Liver (tissue), 10 donors: ENCODE measurements at places on chromosomes 3 and 15.

- H3K27ac ChIP-seq: peak overlapping the region; percentile 68
- no peak for DNase-seq
- H3K27me3 ChIP-seq: no peaks in the 10 kb centered on the region
- no peaks in the 10 kb centered on the region for H3K36me3 ChIP-seq
These were observed 2.9 kb upstream of the GMNC start for GRCh38 chr3:190865419-190865818.

DNA sequence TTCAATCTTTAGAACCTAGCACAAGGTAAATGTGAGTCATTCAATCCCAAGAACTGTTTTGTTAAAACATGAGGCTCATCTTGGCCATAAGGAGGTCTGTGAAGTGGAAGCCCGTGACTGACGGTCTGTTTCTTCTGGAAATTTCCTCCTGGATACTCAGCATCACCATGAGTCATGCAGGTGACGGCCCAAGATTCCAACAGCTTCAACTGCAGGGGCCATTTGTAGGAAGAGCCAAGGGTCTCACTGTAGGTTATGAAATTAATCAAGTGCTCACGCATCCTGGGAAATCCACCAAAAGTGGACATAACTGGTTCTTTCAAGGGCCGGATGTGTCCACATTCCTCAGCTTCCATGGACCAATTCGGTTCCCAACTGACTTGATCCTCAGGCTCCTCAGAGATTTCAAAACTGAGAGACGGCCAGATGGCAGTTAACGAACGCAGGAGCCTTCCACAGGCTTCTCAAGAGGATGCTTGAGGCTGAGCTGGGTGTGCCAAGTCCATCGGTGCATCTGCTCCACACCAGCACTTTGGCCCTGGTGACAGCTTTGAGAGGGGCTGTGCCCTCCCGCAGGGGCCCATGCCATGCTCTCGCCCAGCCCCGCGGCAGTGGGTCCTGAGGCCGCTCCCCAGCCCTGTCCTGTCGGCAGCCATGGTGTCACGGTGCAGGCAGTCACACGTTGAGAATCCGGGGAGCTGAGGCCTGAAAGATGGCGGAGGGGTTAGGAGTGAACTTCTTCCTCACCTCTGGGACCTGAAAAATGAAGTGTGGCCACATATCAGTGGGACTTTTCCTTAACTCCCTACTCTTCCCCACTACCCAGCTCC is 8.5 kb downstream of the MAP6D1 start:
- H3K36me3 ChIP-seq: no peaks in the 10 kb centered on the region
- no peaks in the 10 kb centered on the region for H3K27me3 ChIP-seq
- DNase-seq: no peak
- H3K4me1 ChIP-seq: no peaks in the 10 kb centered on the region
- no peak overlapping the region for H3K4me3 ChIP-seq

DNA sequence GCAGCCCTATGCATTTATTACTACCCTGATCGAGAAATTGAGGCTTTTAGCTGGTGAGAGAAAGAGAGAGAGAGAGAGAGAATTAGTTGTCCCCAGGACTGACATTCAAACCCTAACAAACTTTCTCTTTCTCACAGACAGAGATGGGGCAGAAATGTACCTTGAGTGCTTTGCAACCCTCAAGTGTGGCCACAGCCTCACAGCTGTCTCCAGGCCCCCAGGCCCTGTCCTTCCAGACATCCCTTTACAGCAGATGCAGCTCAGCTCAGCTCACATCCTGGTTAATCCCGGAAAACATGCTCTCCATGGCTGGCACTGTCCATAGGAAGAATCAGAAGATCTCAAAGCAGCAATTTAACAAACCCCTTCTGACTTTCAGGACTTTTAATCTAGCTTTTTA is 67.6 kb downstream of the DCLK3 start:
- H3K4me1 ChIP-seq: no peaks in the 10 kb centered on the region
- no peak overlapping the region for H3K27ac ChIP-seq
- no peaks in the 10 kb centered on the region for H3K27me3 ChIP-seq
- no peak overlapping the region for H3K4me3 ChIP-seq

DNA sequence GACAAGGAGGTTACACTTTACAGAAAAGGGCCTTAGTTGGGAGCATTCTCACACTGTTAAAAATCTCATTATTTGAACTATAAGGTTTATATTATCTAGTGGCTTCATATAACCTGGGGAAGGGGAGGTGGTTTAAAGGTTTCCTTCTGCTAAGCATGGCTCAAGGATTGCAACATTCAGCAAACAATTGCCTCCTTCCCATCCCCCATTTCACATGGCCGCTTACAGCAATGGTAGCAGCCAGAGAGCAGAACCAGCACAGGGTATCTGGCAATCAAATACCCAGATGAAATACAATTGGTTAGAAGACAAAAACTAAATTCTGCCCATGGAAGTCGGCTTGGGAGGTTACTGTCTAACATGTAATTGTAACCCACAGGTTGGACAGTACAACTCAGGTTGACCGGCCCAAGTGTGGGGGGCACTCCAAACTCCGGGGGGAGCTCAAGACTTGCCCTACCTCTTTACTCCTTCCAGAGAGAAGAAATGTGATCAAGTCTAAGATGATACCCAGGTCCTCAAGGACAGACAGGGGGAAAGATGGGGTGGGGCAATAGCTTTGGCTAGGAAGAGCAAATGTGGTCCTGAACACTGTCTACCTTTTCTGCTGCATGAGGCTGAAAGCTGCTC is 15.5 kb downstream of the ETV5 start:
- no peak overlapping the region for H3K4me3 ChIP-seq
- H3K36me3 ChIP-seq: no peaks in the 10 kb centered on the region
- no peak for DNase-seq
- no peak overlapping the region for H3K27ac ChIP-seq
- peaks cover 23% of the 10 kb centered on the region for H3K4me1 ChIP-seq

- no peaks in the 10 kb centered on the region for H3K36me3 ChIP-seq
- H3K27me3 ChIP-seq: no peaks in the 10 kb centered on the region
These were observed 48.5 kb upstream of the PPP2R3A start for GRCh38 chr3:135917076-135917475.
